ENCODE measurements at places on chromosomes 11 and 22.

GRCh38 chr11:47216121-47216798 lies 1.5 kb downstream of the DDB2 start:
- peak; percentile 63 for DNase-seq

- no peak for DNase-seq
Measured at GRCh38 chr22:47566491-47566890, 804.0 kb downstream of the TBC1D22A start.

GRCh38 chr11:66012371-66012945 lies 650 bp downstream of the CST6 start:
- no peak for DNase-seq

GRCh38 chr11:109729761-109730160 lies 307.8 kb downstream of the C11orf87 start:
- no peak for DNase-seq

DNA sequence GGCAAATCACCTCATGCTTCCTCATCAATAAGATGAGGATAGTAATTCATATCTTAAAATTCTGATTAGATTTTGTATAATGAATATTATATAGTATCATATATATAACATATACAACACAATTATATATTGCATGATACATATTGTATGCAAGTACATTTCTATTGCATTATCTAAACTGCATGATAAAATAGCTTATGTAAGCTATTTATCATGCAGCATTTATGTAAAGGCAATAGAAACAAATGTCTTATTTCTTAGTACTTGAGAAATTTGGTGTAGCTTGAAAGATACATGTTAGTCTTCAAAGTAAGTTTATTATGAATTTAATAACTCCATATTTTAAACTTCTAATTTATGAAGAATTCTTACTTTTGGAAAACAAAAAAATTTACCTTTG lies 5.5 kb downstream of the LIN7C start:
- no peak for DNase-seq

GRCh38 chr11:126538071-126538470 lies 182.6 kb downstream of the ST3GAL4 start:
- no peak for DNase-seq

GRCh38 chr11:62427630-62428233 lies 8.9 kb downstream of the SCGB1A1 start:
- peak; percentile 92 for DNase-seq

DNA sequence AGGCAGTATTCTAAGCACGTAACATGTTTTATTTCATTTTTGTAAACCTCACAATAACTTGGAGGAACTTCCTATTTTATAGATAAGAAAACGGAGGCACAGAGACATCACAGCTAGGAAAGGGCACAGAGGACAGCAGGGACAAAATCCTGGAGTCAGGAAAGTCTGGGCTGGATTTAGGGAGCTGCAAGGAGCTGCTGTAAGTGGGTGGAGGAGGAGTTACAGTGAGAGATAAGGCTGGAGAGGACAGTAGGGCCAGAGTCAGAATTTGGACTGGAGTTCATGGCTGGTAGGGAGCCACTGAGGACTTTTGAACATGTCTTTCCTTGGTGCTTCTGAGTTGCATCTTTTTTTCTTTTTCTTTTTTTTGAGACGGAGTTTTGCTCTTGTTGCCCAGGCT lies 32.2 kb upstream of the PTPRJ start:
- no peak for DNase-seq

DNA sequence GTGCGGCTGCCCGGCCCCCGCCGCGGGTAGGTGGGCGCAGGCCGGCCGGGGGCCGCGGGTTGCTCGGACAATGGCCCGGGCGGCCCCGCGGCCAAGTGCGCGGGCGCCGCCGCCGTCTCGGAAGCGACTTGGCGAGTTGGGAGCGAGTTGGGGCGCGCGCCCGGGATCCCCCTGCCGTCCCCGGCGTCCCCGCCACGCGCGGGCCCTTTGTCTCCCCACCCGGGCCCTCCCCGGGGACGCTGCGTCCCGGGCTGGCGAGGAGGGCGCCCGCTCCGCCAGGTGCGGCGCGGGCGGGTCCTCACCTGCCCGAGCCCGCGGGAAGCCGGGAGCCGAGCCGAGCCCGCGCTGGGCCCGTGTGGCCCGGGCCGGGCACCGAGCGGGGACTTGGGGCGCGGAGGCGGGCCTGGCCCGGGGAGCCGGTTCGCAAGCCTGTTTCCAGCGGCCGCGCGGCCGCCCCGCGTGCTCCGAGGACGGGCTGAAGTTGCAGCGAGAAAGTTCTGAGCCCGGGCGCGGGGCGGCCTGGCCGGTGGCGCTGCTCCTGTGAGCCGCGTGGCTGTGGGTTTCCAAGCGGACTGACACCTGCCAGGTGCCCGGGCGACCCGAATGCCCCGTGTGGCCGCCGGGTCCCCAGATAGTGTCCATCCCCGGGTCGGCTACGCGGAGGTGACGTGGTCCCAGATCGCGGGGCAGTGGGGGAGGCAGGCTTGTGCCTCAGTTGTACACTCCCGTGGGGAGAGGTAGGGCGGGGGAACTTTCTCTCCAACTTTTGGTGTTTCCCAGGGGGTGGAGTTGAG lies 586 bp downstream of the LRP5 start:
- DNase-seq, result no peak

All from amniotic epithelial cell (primary cell).